NCI-H510A (cell line): ENCODE measurements at places on chromosomes 1 and 21.

- DNase-seq, result no peak
Observed at GRCh38 chr1:79773385-79773784, 766.9 kb upstream of the ADGRL4 start.

DNA sequence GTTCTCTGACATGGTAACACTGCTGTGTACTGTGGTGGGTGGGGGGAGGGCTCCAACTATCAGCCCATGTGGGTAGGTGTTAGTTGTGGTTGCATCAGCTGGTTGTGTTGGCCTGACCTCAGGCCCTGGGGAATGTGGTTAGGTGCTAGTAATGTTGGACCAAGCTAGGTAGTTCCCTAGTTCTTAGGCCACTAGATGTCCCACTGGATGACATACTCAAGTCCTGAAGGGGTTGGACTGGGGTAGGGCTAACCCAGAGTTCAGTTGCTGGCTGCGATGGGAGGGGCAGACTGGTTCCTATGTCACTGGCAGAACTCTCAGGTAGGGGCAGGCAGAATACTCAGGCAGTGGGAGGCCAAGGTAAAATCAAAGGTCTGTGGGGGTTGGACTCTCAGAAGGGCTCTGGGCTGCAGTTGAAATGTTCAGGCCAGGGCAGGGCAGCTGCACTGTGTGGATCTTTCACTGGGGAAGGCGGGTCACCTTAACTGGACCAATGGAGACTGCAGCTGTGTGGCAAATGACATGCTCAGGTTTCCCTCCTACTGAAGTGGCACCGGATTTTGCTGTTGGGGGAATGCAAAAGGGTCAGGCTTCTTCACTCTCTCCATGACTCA, 870.7 kb downstream of the LRRIQ3 start:
- no peak for DNase-seq

DNA sequence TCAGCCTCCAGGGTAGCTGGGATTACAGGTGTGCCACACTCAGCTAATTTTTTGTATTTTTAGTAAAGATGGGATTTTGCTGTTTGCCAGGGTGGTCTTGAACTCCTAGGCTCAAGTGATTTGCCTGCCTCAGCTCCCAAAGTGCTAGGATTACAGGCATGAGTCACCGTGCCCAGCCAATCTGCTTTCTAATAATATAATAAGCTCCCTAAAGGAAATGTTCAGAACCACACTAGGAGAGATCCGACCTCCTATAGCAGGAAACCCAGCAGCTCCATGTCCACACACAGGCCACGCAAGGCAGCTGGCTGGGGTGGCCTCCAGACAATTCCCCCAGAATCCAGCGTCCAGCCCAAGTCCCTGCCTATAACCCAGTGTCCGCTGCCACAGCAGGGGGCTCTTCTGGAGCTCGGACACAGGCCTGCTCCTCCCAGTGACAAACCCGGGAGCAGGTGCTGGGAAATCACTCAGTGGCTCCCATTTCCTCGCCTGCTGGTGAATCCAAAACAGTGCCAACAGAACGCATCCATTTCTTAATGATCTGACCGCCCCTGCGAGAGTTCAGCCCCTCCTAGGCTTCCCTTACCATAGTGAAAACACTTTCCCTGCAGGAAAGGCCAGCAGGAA, 7.5 kb downstream of the RIPK4 start:
- no peak for DNase-seq

GRCh38 chr1:34829250-34829649, 30.3 kb downstream of the SMIM12 start:
- DNase-seq, result no peak

DNA sequence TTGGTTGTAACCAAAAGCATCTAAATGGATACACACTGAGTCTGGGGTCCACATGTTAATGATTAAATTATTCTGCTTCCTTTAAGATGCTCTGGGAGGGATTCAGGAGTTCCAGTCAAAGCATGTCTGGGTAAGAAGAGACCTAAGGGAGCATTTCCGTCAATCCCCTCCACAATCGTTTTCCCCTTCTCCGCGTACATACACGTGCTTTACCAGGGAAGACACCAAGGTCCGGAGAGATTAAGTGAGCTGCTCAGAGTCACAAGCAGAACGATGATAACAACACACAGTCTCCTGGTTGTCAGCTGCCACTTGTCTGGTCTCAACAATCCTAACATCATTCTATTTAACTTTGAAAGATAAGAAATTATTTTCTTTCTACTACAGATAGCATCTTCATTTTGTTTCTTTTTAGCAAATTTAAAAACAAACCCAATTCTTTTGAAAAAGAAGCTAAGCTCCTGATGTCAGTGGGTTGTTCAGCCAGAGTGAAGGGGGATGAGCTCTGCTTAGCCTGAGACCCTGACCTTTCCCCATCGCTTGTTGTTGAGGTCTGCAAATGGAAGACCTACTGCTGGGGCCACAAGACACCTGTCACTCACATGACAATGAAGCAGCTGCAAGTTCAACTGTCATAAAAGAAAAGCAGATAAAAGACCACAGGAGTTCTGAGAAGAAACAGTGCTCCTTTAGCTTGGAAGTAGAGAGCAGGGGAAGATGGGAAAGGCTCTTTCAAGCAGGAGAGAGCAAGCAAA, 4.5 kb downstream of the PAFAH2 start:
- no peak for DNase-seq

GRCh38 chr1:181021811-181022434, 747 bp downstream of the STX6 start:
- DNase-seq, result peak; percentile 47

GRCh38 chr1:228206582-228207351, 1.1 kb upstream of the OBSCN start:
- no peak for DNase-seq

- no peak for DNase-seq
Observed at GRCh38 chr21:35711661-35712060, 348.7 kb downstream of the SETD4 start.

GRCh38 chr21:42541174-42541573, 27.5 kb downstream of the SLC37A1 start:
- no peak for DNase-seq

DNA sequence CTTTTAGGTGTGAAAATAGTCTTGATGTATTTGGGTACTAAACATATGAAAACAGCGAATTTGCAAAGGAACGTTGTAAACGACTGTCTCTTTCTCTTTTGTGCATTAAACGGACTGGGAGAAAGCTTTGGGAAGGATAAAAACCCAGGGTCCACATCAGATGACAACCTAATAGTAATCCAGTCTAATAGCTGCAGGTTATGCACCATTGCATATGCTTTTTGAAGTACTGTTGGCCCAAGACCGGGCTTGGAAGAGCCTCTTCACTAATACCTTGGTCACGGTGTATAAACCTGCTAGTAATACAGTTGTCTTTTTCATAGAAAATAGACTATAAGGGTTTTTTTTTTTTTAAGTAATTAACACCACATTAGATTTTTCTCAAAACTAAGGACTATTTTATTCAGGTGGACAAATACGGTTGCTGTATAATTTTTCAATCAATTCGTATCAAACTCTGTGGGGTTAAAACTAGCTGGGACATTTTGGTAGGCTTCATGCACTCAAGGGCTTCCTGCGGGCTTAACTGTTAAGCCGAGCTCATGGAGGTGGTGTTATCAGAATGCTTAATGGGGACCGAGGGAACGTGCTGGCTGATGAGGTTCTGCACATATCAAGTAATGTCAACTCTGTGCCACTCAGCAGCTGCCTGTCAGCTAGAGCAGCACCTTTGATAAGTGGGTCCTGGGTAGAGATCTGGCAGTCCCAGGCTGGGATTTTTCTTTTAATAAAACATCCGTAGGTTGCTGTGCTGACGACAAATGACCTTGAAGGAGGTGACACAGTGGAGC, 2.1 kb downstream of the RYR2 start:
- DNase-seq, result no peak

- no peak for DNase-seq
Observed at GRCh38 chr1:150126811-150127210, 22.9 kb upstream of the PLEKHO1 start.

DNA sequence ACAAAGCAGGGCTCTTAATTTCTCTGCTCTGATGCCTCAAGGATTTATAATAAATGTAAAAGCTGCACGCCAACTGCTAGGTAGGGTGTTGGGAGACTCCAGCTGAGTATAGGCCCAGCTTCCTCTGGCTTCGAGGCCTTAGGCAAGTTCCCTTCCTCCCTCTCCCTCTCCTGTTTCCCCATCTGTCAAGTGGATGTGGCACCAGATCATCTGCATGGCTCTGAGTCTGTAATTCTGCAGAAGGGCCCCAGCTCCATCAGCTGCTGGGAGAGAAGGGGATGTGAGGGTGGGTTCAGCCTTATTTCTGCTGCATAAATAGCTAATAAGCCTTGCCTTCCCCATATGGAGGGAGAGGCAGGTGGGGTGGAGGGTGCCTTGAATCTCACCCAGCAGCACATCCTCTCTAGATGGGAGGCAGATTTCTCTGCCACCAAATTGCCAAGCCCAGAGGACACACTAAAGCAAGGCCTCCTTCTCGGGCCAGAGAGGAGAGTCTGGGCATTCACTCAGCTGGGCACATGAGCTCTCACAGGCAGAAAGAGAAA, 3.8 kb downstream of the TRIM62 start:
- no peak for DNase-seq

- DNase-seq, result no peak
Observed at GRCh38 chr1:38111589-38111988, 65.0 kb upstream of the POU3F1 start.

DNA sequence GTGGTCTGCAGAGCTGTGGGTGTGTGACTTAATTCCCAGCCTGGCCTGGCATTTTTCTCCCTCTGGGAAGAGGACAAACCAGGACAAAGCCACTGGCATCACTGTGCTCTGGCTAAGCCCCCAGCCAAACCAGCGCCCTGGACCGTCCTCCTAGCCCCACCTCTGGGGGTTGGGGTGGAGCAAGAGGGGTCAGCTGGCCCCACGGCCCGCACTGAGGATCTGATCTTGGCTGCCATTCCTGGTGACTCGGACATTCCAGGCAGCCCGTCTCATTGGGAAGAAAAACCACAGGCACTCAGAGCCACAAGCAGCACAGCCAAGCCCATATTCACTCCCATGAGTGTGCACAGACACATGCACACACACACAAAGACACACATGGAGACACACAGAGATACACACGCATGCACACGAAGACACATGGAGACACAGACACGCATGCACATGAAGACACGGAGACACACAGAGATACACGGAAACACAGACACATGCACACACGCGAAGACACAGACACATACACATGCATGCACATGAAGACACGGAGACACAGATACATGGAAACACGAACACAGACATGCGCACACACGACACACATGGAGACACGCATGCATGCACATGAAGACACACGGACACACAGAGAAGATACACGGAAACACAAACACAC, 2.3 kb upstream of the MXRA8 start:
- no peak for DNase-seq

GRCh38 chr1:175864183-175864582, 120.8 kb upstream of the TNR start:
- no peak for DNase-seq

GRCh38 chr1:41006942-41007865, 14.3 kb downstream of the SLFNL1 start:
- no peak for DNase-seq

- DNase-seq, result no peak
Observed at GRCh38 chr1:8251635-8252034, 66.3 kb upstream of the SLC45A1 start.

DNA sequence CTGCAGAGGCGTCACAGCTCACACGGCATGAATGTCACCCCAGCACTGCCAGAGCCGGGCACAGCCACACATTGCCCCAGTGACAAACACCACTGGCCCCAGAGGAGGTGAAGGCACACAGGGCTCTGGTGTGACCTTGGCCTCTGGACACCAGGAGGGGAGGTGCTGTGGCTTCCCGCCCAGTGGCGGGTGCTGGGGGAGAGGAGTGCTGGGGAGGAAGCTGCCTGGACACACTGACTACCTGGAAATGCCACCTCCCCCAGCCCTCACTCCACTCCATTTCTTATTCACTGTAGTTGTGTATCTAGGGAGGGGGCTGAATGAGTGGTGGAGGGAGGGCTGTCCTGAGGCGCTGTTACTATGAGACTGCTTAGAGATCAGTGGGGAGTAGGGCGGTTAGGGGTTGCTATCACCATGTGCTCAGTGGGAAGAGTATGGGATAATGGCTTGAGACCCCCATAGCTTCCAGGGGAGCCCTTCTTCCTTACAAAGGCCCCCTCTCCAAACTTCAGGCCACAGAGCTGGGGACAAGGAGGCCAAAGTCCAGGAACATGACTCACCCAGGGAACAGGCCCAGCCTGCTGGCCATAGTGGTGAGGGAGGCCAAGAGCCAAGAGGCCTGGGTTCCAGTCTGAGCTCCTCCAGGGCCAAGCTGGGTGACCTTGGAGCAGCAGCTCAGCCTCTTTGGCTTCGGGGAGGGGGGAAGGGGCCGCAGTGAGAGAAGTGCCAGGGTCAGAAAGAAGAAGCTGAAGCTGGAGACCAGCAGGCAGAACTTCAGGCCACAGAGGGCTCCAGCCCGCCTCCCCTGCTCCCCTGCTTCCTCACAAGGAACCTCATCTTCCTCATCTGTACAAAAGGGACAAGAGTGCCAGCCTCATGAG, 40.1 kb downstream of the AHDC1 start:
- DNase-seq, result no peak

DNA sequence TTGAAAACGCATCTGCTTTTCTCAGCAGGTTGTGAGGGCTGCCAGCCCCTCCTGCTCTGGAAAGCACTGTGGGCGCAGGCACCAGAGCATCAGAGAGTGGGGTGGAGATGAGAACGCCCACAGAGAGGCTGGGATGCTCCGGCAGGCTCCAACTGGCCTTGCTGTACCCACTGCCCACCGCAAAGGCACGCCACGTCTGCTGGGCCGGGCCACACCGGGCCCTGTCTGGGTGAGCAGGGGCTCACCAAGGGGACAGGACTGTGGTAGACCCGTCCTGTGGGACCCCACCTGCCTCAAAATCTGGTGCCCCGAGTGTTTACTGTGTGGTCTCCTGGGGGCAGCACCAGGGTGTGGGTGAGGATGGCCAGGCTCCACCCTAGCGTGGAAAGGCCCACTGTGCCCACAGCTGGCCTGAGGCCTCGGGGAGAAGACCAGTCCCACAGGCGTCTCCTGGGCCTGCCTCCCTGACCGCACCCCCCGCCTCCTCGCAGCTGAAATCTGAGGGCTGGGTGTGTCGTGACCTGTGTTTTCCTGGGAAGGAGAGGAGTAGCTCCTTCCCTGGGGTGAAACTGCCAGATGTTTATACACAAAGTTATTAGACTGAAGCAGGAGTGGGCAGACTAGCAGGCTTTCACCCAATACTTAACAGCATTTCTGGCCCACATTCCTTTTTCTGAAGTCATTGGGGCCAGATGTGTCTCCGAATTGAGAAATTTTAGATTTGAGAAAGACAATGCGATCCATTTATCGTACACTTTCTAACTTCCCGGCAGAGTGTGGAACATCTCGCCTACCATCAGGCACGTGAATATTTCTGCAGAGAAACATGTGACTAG, 53.8 kb downstream of the STUM start:
- DNase-seq, result no peak

DNA sequence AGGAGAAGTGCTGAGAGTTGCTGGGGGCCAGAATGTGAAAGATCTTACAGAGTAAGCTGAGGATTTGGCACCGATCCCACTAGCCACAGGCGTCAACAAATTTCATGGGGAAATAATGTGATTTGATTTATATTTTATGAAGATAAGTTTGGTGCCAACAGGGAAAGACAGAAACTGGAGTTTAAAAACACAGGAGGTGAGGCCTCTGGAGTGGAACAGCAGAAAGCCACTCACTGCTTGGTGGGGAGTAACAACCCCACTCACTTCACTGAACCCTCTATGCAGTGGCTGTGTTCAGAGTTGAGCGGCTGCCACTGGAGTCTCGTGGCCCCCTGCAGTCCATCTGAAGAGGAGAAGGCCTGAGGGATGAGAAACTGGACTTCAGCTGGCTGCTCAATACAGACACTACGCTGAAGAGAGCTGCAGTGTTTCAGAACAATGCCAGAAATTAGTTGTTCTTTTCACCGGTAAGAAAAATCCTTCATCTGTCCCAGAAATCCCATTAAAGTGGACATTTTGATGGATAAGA, 48.0 kb upstream of the RXRG start:
- DNase-seq, result no peak
